ENCODE measurements at places on chromosomes 1 and 21. TPM values are rescaled to one million over a fixed set of nuclear protein-coding genes. Genes with fewer than 3 reads are reported as not detected.
A peak's percentile ranks its signal among the peaks of the same experiment; 100 is the strongest.

DNA sequence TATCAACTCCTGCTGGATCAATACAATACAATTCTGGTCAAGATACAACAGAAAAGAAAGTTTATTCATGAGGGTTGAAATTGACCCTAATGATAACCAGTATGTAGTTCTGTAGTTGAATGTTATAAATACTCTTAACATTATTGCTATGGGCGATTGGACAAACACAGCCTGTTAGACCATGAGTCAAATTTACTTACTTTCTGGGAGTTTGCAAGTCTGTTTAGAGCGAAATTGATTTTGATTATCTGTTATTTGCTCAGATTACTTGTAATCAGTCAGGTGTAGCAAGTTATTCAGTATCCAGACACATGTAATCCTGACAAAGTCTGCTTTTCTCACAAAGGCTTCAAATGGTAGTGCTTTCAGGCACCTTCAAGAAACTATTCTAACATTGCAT, 216.6 kb upstream of the B3GALT2 start:
- no peaks in the 10 kb centered on the region for H3K27me3 ChIP-seq
- DNase-seq: no peak
- H3K36me3 ChIP-seq: no peaks in the 10 kb centered on the region
- H3K27ac ChIP-seq: no peak overlapping the region

GRCh38 chr1:34406833-34407539, 230.3 kb downstream of the C1orf94 start:
- no peaks in the 10 kb centered on the region for H3K36me3 ChIP-seq
- H3K27me3 ChIP-seq: no peaks in the 10 kb centered on the region
- H3K27ac ChIP-seq: peak overlapping the region; percentile 54
- H3K4me3 ChIP-seq: no peak overlapping the region
- DNase-seq: peak; percentile 34
- peaks cover 15% of the 10 kb centered on the region for H3K4me1 ChIP-seq

GRCh38 chr1:9687874-9688582, 36.5 kb downstream of the PIK3CD start:
- H3K4me1 ChIP-seq: no peaks in the 10 kb centered on the region
- no peak overlapping the region for H3K27ac ChIP-seq
- H3K27me3 ChIP-seq: peaks cover 25% of the 10 kb centered on the region
- peak overlapping the region; percentile 42 for H3K4me3 ChIP-seq
- H3K36me3 ChIP-seq: no peaks in the 10 kb centered on the region

DNA sequence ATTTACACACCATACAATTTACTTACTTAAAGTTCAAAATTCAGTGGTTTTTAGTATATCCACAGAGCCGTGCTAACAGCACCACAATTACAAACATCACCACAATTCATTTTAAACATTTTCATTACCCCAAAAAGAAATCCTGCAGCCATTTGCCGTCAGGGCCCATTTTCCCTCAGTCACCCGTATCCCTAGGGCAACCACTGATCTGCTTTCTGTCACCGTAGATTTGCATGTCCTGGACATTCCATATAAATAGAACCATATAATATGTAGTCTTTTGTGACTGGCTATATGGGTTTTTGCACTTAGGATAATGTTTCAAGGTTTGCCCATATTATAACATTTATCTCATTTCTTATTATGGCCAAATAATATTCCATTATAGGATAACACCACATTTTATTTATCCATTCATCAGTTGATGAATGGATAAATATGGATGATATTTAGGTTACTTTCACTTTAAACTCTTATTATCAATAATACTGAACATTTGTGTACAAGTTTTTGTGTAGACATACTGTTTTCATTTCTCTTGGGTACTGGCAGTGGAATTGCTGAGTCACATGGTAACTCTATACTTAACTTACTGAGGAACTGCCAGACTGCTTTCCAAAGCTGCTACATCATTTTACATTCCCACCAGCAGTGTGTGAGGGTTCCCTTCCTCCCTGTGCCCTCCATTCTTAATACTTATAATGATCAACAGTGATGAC, 68.9 kb downstream of the ST3GAL3 start:
- no peaks in the 10 kb centered on the region for H3K36me3 ChIP-seq
- DNase-seq: no peak
- H3K27ac ChIP-seq: no peak overlapping the region
- no peaks in the 10 kb centered on the region for H3K4me1 ChIP-seq

- H3K27ac ChIP-seq: no peak overlapping the region
- H3K4me1 ChIP-seq: no peaks in the 10 kb centered on the region
- H3K27me3 ChIP-seq: no peaks in the 10 kb centered on the region
- peak; percentile 42 for DNase-seq
- no peak overlapping the region for H3K4me3 ChIP-seq
Observed at GRCh38 chr21:16942703-16943102, 570.1 kb upstream of the CXADR start.

DNA sequence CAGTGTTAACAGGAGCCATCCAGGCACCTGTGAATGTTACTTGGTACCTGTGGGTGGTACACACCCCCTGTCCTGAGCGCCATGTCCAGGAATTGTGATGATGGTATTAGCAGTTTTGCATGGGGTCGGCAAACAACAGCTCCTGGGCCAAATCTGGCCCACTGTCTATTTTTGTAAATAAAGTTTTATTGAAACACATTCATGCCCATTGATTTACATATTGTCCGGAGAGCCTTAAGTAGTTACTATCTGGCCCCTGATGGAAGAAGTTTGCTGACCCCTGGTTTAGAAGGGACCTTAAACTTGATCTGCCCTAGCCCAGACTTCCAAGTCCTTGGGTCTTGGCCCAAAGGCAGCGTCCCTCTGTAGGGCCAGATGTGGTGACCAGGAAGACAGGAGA, 58.3 kb downstream of the SPSB1 start:
- peaks cover 28% of the 10 kb centered on the region for H3K4me1 ChIP-seq
- no peak for DNase-seq
- no peaks in the 10 kb centered on the region for H3K36me3 ChIP-seq
- H3K27ac ChIP-seq: peak overlapping the region; percentile 16
- no peaks in the 10 kb centered on the region for H3K27me3 ChIP-seq

- H3K27me3 ChIP-seq: no peaks in the 10 kb centered on the region
- H3K36me3 ChIP-seq: no peaks in the 10 kb centered on the region
- H3K27ac ChIP-seq: no peak overlapping the region
- H3K4me1 ChIP-seq: peaks cover 3% of the 10 kb centered on the region
- H3K4me3 ChIP-seq: no peak overlapping the region
Observed at GRCh38 chr1:60345621-60346020, 272.1 kb upstream of the C1orf87 start.

GRCh38 chr1:155940993-155941844, at the start of gene RXFP4:
Gene RXFP4, plus strand, starts transcription at chr1:155941638. Its CDS starts 72 bp downstream, at chr1:155941710.
- peaks cover 24% of the 10 kb centered on the region for H3K4me1 ChIP-seq
- H3K27ac ChIP-seq: peak within 1 kb of the TSS; percentile 28
- no peaks in the 10 kb centered on the region for H3K36me3 ChIP-seq
- no peaks in the 10 kb centered on the region for H3K27me3 ChIP-seq
- H3K4me3 ChIP-seq: no peak within 1 kb of the TSS

DNA sequence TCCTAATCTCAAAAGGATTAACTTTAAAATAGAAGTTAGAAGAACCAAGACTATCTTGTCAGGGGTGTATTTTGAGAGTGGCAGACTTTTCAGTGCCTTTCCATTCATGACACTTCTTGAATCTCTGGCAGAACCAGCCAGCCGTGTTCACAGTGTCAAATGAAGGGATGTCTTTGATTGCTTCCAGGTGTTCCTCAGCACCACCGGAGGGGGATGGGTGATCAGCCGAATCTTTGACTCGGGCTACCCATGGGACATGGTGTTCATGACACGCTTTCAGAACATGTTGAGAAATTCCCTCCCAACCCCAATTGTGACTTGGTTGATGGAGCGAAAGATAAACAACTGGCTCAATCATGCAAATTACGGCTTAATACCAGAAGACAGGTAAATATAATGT, 32.3 kb downstream of the FMO1 start:
- DNase-seq: no peak
- H3K27me3 ChIP-seq: no peaks in the 10 kb centered on the region
- H3K27ac ChIP-seq: no peak overlapping the region
- no peaks in the 10 kb centered on the region for H3K4me1 ChIP-seq
- no peaks in the 10 kb centered on the region for H3K36me3 ChIP-seq
- no peak overlapping the region for H3K4me3 ChIP-seq

DNA sequence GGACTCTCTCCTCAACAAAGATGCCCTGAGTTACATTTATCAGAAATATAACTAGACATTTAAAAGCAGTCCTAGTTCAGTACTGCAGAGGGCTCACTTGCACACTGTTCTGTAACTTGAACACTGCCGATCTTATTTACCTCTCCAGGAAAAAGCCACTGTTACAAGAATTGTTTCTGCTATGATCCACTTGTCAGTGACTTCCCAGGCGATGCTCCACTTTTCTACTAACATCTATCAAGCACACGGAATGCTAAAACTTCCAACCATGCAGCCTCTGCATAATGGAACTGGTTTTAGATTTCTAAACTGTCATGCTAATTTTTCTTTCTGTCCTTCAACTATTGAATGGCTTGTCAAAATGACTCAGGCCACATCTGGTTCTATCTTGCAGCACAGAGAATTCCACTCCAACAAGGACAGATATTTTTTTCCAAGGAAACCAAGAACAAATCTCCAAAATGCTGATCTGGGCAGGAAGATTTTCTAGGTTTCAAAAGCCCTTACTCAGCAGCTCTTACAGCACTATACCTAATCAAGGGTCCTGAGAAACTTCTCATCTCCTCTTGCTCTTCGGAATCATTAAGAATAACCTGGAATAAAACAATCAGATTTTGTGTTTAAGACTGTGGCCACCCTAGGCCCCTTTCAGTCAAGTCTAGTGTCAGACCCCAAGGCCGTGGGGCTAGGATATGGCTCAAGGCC, 9.9 kb downstream of the SEC16B start:
- DNase-seq: peak; percentile 48
- no peak overlapping the region for H3K4me3 ChIP-seq
- no peak overlapping the region for H3K27ac ChIP-seq
- H3K27me3 ChIP-seq: no peaks in the 10 kb centered on the region
- H3K36me3 ChIP-seq: no peaks in the 10 kb centered on the region

DNA sequence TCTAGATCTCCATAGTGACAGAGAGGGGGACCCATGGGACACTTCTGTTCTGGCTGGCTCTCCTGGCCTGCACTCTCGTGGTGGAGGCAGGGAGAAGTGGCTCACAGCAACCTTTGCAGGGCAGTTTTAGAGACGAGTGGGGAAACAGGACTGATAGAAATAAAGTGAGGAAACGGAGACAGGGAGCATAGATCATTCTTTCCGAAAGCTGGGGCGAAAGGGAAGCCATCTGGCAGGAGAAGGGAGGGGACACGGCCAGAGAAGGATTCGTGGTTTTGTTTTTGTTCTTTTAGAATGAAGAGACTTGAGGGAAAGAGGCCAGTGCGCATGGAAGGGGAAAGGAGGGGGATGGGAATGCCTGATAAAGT, 3.5 kb downstream of the TIE1 start:
- H3K4me3 ChIP-seq: no peak overlapping the region
- no peaks in the 10 kb centered on the region for H3K27me3 ChIP-seq
- H3K27ac ChIP-seq: no peak overlapping the region
- H3K4me1 ChIP-seq: peaks cover 17% of the 10 kb centered on the region
- H3K36me3 ChIP-seq: no peaks in the 10 kb centered on the region
- DNase-seq: no peak

- no peak overlapping the region for H3K4me3 ChIP-seq
- no peaks in the 10 kb centered on the region for H3K27me3 ChIP-seq
- H3K36me3 ChIP-seq: no peaks in the 10 kb centered on the region
- peaks cover 6% of the 10 kb centered on the region for H3K4me1 ChIP-seq
- no peak for DNase-seq
Observed at GRCh38 chr1:244460197-244460596, 876 bp upstream of the CATSPERE start.

- H3K36me3 ChIP-seq: no peaks in the 10 kb centered on the region
- H3K4me3 ChIP-seq: no peak overlapping the region
- no peak for DNase-seq
- H3K27me3 ChIP-seq: no peaks in the 10 kb centered on the region
Observed at GRCh38 chr21:45944601-45945000, 37.0 kb upstream of the COL6A1 start.

GRCh38 chr21:40422896-40423635, 423.9 kb downstream of the DSCAM start:
- no peak for DNase-seq
- H3K4me1 ChIP-seq: no peaks in the 10 kb centered on the region
- H3K27me3 ChIP-seq: no peaks in the 10 kb centered on the region
- no peak overlapping the region for H3K27ac ChIP-seq

DNA sequence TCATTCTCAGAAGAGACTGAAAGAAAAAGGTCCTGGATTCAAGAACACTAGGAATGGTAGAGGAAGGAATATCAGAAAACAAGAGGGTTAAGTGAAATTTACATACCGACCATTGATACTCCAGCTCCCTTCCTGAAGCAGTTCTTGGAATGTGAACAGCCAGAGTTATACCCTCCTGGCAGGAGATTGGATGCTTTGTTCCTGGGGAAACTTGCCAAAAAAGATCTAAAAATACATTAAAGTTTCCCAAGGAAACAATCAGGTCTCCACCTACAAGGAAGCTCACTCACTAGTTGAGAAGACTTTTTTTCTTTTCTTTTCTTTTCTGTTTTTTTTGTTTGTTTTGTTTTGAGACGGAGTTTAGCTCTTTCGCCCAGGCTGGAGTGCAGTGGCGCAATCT, 91.1 kb downstream of the HLX start:
- no peaks in the 10 kb centered on the region for H3K4me1 ChIP-seq
- no peak overlapping the region for H3K4me3 ChIP-seq
- DNase-seq: no peak
- no peaks in the 10 kb centered on the region for H3K27me3 ChIP-seq

GRCh38 chr1:162984699-162985098, 84.5 kb upstream of the RGS4 start:
- no peak for DNase-seq
- H3K4me1 ChIP-seq: no peaks in the 10 kb centered on the region
- H3K36me3 ChIP-seq: no peaks in the 10 kb centered on the region
- no peak overlapping the region for H3K4me3 ChIP-seq
- H3K27ac ChIP-seq: no peak overlapping the region

DNA sequence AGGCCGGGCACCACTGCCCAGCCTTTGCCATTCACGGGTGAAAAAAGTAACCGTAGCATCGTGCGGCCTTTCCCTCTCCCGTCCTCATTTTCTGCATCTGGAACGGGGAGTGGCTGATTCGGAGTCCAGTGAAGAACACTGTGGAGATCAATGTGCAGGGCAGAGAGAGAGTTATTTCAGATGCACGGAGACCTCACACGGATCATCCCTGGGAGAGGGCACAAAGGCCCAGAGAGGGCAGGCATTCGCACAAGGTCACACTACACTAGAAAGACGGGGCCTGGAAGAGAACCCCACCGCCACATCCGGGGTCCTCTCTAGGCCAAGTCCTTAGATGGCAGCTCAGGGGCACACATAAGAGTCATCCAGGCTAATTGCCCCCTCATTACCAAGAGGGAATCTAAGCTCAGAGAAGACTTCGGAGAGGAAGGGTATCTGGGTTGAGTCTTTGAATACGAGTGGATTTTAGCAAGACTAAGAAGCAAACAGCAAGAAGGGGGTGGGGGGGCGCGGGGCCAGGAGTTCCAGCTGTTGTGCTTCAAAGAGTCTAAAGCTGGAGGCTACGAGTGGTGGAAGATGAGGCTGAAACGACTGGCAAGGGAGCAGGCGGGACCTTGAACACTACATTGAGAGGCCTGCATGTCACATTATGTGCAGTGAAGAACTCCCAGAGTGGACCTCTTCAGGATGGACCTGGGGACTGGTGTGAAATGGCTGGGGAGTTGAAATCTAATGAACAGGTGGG, 857 bp downstream of the GPX7 start:
- H3K36me3 ChIP-seq: no peaks in the 10 kb centered on the region
- H3K27me3 ChIP-seq: no peaks in the 10 kb centered on the region
- peak overlapping the region; percentile 64 for H3K27ac ChIP-seq
- DNase-seq: no peak

- H3K27me3 ChIP-seq: no peaks in the 10 kb centered on the region
- no peak overlapping the region for H3K27ac ChIP-seq
- H3K4me3 ChIP-seq: no peak overlapping the region
- no peaks in the 10 kb centered on the region for H3K36me3 ChIP-seq
- H3K4me1 ChIP-seq: peaks cover 14% of the 10 kb centered on the region
Observed at GRCh38 chr1:14733779-14734140, 135.3 kb downstream of the KAZN start.

The TNFSF18 gene
- polyA plus RNA-seq: not detected

The OR2M3 gene
- polyA plus RNA-seq: not detected

The HSPA6 gene
- polyA plus RNA-seq: 13.2 TPM
